Suprapubic skin (tissue), 4 donors: ENCODE measurements at places on chromosomes 6 and 20.

DNA sequence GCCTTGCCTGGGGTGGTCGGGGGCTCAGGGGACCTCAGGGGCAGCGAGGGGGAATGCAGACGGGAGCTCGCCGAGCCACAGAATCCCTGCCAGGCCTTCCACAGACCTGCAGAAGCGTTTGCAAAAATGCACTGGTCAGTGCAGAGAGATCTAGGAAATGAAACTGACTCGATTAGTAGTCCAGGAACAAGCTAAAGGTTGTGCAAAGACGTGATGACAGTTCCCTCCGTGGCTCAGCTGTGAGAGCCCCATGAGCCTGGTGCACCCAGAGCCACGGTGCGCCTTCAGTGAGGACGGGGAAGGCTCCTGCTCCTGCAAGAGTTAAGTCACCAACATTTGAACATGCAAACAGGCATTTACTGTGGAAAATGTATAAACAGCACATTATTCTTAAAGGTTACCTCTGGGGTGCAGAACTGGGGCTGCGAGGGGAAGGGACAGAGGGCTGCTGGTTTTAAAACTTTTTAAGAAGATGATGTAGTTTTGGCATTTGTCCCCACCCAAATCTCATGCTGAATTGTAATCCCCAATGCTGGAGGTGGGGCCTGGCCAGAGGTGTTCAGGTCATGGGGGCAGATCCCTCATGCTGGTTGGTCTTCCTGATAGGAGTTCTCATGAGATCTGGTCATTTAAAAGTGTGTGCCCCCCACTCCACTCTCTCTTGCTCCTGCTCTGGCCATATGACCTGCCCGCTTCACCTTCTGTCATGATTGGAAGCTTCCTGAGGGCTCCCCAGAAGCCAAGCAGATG is 147.3 kb downstream of the DLL1 start:
- peak; percentile 38 for DNase-seq

DNA sequence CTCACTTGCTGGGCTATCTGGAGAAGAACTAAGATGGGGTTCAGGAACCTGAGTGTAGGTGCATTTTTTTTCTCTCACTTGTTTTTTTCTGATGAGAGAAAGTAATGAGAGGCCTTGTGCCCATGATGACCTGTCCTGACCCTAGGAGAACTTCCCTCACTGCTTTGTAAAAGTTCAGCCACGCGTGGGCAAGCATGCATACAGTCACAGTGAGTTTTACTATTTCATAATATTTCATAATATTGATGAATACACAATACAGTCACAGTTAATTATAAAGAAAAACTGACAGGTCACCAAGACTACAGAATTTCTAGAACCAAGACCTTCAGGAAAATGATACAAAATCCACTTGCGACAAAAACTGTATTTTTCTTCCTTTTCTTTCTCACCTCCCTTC is 111.8 kb downstream of the MAP7 start:
- DNase-seq, result no peak

DNA sequence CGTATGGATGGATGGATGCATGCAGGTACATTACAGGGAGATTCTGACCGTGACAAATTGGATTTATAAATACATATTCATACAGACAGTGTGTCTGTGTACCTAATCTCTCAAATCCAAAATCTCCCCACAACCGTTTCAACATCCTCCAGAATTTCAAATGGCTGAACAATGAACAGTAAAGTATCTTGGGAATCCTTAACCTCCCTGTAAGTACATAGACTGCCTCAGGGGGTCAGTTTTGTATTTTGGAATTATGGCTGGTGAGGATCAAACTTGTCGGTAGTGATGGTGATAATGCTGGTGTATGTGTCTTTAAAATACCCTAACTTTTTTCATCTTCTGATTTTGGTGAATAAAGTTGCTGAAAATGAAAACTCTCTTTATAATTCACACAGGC is 246.2 kb downstream of the FOXC1 start:
- no peak for DNase-seq

GRCh38 chr6:154830771-154831170 is 97.6 kb downstream of the SCAF8 start:
- no peak for DNase-seq

DNA sequence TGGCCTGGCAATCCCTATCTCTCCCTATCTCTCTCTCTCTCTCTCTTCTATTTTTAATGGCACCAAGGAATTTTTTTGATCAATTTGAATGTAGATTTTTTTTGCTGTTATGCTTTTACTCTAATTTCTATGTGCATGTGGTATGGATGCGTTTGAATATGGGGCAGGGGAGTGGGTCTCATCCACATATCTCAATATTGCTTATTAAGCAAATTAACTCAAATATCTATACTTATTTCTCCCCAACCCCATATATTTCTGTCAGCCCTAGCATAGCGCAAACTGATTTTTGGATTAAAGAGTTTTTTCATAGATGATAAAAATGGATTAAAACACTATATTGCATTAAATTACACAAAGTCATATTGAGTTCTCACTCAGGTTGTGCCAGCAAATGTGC is 210.2 kb downstream of the KHDRBS2 start:
- DNase-seq, result no peak

- no peak for DNase-seq
Measured at GRCh38 chr6:45917439-45917838, 98.2 kb downstream of the CLIC5 start.

GRCh38 chr6:155056756-155057155 is 61.6 kb downstream of the TIAM2 start:
- DNase-seq, result no peak

GRCh38 chr20:5703681-5704101 is 46.5 kb upstream of the SHLD1 start:
- no peak for DNase-seq

DNA sequence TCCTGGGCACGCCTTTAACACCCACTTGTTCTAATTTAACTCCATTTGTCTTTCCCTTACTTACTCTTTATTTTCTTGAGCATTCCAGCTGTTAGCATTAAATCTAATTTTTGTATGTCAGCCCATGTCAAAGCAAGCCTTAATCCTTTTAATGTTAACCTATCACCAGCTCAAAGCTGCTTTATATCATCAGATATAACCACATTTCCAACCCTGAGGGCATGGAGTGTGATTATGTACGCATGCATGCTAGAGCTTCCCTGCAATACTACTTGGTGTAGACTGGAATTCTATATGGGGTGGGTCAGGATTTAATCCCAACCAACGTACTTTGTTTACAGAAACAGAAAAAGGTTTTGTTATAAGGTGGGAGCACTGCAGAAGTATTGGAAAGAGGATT is 139.4 kb upstream of the HMGN3 start:
- no peak for DNase-seq
